NCI-H69 (cell line): ENCODE measurements at places on chromosomes 13 and 19.

- no peak for DNase-seq
Measured at GRCh38 chr13:36783890-36784289, 35.1 kb upstream of the RFXAP start.

DNA sequence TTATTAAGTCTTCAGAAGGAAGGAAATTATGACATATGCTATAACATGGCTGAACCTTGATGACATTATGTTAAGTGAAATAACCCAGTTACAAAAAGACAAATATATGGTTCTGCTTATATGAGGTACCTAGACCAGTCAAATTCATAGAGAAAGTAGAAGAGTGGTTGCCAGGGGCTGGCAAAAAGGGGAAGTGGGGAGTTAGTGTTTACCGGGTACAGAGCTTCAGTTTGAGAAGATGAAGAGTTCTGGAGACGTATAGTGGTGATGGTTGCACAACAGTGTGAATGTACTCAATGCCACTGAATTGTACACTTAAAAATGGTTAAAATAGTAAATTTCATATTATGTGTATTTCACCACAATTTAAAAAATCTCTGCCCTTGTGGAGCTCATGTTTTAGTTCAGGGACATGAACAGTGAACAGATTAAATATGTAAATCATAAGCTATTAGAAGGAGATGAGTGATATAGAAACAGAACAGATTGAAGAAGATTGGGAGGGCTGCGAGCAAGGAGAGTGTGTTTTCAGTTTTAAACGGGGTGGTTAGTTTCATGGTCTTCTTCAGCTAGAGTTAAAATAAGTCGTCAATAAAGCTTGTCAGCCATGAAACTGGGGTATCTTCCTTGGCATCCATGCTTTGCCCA lies 355.2 kb downstream of the KCNRG start:
- no peak for DNase-seq

DNA sequence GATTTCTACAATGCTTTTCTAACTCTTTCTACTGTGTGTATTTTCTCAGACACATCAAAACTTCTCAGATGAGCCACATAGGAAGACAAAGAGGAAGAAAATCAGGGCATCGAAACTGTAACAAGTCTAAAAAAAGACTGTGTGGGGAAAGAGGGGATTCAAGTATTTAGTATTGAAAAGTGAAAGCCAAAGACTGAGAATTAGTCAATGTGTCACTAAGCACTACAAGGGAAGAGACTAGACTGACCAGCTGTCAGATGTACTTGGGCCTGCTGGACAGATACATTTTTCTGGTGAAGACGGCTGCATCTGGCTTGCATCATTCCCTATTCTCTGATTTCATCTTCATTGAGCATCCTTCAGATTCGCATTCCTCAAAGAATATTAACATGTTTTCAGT lies 25.4 kb downstream of the COMMD6 start:
- no peak for DNase-seq

DNA sequence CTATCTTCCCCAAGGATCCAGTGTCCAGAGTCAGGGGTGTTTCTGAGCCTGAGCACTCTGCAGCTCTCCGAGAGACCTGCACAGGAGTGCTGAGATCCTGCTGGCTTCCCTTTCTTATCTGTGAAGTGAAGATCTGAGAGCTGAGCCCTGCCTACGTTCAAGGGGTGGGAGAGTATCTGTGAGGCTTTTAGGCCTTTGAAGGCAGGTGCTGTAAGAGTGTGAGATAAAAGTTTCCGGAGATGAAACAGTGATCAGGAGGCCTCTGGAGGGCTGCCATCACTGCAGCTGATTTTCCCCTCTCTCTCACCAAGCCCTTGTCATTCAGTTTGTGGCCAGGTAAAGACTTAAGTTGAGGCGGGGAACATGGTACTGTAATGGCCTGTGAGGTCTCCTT lies 83.1 kb downstream of the AKAP11 start:
- DNase-seq, result no peak

DNA sequence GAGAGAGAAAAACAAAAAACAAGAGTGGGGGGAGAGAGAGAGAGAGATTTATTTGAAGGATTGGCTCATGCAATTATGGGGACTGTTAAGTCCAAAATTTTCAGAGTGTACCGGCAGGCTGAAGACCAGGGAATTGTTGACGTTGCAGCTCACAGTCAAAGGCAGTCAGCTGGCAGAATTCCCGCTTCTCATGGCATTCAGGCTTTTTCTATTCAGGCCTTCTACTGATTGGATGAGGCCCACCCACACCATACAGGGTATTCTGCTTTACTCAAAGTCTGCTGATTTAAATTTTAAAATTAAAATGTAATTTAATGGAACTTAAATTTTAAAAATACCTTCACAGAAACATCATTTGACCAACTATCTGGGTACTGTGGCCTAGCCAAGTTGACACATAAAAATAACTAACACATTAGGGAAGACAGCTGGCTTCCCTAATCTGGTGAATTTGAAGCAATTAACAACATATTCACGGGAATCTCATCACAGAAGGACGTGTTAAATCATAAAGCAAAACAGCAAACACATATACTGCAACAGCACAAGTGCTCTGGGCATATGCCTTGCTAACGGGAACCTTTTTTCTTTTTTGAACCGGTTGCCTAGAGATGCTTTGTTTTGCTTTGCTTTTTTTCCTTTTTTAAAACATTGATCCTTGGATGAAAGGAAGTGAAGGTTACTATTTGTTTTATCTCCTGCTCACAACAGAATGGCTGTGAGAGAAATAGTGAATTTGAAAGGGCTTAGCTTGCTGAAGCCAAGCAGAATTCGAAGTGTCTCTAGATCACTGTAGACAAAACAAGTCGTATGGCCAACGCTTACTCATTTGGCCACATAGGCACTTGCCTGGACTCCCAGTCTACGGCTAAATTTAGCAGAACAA lies 505.1 kb downstream of the IRS2 start:
- DNase-seq, result no peak

- DNase-seq, result no peak
Measured at GRCh38 chr19:19500975-19501644, 14.2 kb downstream of the TSSK6 start.

DNA sequence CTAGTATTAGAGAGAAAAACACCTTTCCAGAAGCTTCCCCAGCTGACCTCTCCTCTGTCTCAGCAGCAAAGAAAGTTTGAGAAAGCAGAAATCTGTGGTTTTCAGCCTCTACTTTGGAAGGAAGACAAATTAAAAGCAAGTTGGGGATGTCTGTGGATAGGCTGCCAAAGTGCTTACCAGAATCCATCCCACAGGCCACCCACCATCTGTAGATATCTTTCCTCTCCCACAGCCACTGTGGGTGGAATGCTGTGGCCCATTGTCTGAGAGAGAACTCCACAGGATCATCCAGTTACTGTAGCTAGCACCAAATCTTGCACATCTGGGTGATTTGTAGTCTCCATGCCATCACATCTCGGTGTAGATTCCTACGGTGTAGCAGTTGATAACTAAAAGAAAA lies 133.5 kb downstream of the DNAJC15 start:
- no peak for DNase-seq

DNA sequence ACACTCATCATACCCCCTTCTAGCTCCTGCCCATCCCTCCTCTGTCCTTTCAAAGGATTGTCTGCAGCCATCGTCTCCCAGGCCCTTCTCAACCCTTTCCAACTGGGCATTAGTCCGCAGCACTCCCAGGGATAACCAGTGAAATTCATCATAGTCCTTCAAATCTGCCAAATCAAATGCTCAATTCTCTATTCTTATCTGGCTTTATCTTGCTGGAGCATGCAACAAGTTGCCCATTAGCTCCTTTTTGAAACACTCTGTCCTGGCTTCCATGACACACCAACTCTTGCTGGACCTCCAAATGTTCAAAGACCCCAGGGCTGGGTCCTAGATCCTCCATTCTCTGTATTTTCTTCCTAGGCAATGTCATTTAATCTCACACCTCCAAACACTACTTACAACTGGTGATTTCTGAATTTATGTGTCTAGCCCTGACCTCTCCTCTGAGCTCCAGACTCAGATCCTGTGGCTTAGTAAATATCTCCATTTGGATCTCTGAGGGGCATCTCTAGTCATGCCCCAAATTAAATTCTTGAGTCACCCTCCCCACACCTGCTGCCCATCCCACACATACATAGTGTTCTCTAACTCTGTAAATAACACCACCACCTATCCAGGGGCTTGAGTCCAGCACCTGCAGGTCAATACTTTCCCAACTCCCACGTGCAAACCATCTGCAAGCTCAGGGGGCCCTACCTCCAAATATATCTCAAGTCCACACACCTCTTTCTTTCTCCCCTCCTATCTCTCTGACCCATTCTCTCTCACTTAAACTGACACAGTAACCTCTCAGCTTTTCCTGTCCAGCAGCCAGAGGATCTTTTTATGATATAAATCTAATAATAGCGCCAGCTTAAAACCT lies 9.1 kb upstream of the ANKRD10 start:
- DNase-seq, result no peak

- peak; percentile 99 for DNase-seq
Measured at GRCh38 chr19:2983351-2984214, 6.2 kb downstream of the TLE6 start.

DNA sequence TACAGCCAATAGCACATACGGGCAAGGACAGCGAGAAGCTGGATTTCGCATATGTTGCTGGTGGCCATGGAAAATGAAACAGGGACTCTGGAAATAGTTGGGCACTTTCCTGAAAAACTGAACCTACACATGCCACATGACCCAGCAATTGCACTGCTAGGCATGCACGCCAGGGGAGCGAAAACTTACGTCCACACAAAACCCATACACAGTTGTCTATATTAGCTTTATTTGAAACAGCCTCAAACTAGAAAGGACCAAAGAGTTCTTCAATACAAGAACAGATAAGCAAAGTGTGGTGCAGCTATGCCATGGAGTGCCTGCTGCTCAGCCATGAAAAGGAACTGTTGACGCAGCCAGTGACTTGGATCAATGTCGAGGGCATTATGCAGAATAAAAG lies 7.3 kb upstream of the SPACA7 start:
- no peak for DNase-seq

DNA sequence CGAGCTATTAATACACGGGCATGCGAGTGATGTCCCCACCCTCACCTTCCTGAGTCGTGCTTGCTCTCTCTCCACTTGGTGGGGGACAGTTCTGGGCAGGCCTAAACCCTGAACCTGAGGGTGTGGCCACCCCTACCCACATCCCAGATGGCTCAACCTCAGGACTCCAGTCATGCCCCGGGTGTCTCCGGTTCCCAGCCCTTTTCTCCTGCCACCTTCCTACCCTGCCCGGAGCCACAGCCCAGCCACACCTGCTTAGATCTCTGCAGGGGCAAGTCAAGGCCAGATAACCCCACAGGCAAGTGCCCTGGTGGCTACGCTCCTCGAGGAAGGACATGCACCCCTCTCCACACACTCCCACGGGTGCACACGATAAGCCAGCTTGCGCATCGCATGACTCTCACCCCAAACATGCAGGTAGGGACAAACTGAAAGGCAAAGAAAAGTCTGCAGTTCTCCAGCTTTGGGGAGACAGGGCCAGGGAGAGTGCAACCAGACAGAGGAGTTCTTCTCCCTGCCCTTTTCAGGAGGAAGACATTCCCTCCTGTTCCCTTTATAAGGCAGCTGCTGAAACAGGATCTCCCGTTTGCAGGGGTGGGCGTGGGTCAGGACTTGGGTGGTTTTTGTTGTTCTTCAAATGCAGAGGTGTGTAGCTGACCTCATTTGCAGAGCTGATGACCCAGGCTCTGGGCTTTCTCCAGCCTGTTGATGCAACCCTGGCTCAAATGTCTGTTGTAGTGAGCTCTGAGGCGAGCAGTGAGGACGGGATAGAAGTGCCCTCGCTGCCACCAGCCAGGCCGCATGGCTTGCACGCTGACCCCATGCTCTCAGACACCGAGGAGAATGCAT lies 88.6 kb downstream of the DPF1 start:
- peak; percentile 10 for DNase-seq

DNA sequence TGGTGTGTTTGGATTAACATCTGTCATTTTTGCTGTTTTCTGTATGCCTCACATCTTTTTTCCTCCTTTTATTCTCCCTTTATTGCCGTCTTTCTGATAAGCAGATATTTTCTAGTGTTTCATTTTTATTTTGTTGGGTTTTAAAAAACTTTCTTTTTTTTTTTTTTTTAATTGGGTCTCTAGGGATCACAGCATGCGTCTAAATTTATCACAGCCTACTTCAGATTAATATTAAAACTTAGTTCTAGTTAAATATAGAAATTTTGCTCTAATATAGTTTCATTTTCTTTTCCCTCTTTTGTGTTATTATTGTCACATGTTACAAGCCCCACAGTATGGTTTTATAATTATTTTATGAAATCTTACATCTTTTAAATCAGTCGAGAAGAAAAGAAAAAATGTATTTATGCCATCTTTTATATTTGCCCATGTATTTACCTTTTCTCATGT lies 52.7 kb downstream of the SIPA1L3 start:
- no peak for DNase-seq

DNA sequence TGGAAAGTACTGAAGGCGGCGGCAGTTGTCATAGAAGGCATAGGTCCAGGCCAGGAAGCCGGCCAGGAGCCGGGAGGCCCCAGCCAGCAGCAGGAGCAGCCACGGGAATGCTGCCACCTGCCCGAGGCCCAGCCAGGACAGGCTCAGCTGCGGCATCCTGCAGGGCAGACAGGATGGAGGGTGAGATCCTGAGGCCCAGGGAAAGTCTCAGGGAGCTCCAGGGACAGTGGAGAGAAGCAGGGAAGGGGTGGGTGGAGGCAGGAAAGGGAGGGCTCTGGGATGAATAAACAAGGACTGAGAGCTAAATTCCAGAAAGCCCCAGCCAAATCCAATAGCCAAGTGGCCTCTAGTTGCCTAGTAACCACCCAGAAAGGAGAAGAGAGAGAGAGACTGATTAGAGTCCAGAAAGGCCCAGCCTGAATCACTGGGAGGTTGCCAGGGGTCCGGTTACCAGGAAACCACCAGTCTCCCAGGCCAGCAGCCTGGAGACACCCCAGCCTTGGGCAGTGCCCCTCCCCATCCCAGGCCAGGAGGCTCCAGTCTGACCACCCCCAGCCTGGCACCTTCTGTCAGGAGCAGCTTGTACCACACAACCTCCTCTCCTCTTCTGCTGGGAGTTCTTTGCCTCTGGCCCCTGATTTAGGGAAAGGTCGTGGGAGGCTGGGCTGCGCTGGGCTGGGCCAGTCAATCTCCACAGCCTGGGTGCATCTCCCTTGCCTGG lies 7.5 kb upstream of the OR10H5 start:
- DNase-seq, result no peak

DNA sequence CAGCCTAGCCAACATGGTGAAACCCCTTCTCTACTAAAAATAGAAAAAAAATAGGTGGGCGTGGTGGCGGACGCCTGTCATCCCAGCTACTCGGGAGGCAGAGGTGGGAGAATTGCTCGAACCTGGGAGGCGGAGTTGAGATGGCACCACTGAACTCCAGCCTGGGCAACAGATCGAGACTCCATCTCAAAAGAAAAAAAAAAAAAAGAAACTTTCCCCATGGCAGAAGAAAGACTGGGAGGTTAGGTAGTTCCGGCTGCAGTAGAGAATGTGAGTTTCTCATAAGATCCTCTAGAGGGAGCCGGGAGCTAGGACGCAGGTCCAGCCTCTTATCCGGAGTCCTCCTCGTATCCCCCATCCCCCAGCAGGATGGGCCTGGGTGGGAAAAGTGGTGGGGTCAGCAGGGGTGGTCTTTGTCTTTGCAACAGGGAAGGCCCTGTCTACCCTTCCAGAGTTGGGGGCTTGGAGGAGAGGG lies 13.2 kb upstream of the CREB3L3 start:
- DNase-seq, result peak; percentile 88
